ENCODE measurements at places on chromosomes 5 and 9.
A peak's percentile ranks its signal among the peaks of the same experiment; 100 is the strongest.

GRCh38 chr5:83430130-83431010, 41.2 kb upstream of the VCAN start:
- peak; percentile 54 for DNase-seq

DNA sequence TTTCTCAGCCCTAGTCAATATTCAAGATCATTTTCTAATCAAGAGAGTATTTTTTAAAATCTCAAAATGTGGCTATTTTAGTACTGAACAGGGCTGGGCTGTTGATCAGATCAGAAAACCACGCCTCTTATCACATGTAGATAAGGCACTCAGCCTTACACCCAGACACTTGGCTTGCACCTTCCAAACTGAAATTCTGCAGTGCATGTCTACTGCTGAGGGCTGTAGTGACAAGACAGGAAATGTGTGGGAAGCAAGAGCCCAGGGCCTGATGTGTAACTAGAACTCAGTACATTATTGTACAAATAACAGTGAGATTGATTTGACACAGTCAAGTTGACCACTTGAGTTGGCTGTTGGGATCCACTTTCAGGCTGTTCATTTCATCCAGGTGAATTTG, 48.6 kb downstream of the UBE2QL1 start:
- DNase-seq: peak; percentile 29

DNA sequence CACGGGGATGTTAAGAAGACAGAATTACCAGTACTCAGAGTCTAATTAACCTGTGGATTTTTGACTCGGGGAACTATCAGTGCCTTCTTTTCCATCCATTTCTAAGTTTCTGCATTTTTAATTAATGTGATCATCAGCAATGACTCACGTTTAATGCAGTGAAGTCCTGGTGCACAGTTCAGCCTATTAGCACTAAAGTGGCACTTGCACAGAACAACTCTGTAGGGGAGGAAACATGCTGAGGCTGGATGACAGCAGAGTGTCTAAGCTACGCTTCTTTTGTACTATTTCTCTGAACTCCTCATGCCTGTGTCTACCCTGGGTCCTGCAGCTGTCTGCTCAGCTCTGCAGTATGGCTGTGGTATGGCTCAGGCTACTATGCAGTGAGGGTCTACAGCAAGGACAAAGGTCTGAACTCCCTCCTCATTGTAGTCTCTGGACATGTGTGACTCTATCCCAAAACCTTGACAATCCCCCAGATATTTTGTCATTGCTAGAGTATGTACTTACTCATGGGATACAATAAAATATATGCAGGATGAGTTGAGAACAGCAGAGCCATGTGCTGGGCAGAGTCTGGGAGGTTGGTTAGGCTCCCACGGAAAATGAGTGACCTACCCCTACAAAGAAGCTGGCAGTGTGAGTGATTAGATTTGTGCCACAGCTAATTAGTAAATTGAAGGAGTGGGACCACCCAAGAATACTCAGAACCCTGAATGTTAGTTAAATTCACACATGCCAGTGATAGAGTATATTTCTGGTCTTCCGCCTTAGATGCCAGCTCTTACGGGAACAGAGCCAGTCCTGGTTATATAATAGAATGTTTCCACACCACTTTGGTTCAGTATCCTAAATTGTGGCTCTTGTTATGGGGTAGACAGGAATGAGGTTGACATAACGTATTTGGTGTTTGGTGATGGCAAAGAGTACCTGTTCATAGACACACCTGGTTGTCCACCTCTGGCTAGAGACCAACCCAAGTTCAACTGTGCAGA, 148.0 kb downstream of the GHR start:
- no peak for DNase-seq

GRCh38 chr5:97125125-97125683, 17.2 kb downstream of the LIX1 start:
- no peak for DNase-seq

GRCh38 chr5:103036601-103037000, 83.3 kb downstream of the GIN1 start:
- no peak for DNase-seq

GRCh38 chr5:24693609-24694008, 48.8 kb upstream of the CDH10 start:
- DNase-seq: no peak

DNA sequence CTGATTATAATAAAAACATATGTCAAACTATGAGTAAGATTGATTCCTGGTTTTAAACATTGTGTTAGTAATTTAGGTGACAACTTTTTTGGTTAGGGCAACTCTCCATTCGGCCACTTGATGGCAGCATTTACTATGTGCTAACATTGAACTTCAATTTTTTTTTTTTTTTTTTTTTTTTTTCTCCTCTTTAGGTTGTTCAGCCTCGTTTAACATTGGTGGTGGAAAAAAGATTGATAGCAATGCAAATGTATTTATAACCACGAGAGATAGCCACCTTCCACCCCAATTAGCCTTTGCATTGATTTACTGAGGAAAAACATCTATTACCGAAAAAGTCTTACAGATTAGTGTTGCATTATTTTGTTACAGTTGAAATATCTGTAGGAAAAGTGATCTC, 159.1 kb downstream of the CSNK1G3 start:
- peak; percentile 48 for DNase-seq

GRCh38 chr5:143614831-143615230, 197.1 kb upstream of the HMHB1 start:
- no peak for DNase-seq

GRCh38 chr9:75803130-75803529, 87.3 kb upstream of the PCSK5 start:
- DNase-seq: no peak

GRCh38 chr5:122704247-122705036, 70.4 kb upstream of the SNX2 start:
- no peak for DNase-seq

- DNase-seq: no peak
Observed at GRCh38 chr5:7884491-7885267, 15.7 kb downstream of the MTRR start.

- no peak for DNase-seq
Observed at GRCh38 chr9:121865060-121865459, 213.6 kb downstream of the DAB2IP start.

- no peak for DNase-seq
Observed at GRCh38 chr5:102760815-102761214, 5.7 kb downstream of the PAM start.

- no peak for DNase-seq
Observed at GRCh38 chr5:105885266-105885665, 1785.5 kb downstream of the EFNA5 start.

GRCh38 chr5:83547161-83547560, 75.6 kb downstream of the VCAN start:
- no peak for DNase-seq

DNA sequence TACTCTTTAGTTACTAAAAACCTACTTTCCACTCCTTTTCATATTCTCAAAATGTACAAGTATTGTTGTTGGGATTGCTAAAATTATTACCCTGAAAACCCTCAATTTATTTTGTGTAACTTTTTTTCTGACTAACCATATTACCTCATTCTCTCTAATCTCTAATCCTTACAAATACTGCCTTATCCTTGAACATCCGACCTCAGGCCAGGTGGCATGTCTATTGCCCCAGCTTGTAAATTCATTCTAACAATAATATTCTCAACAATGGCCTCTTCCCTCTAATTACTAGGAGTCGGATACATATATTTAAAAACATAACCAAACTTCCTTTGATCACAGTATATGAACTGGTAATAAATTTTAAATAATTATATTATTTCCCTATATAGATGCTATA, 25.8 kb downstream of the ARL15 start:
- DNase-seq: no peak

DNA sequence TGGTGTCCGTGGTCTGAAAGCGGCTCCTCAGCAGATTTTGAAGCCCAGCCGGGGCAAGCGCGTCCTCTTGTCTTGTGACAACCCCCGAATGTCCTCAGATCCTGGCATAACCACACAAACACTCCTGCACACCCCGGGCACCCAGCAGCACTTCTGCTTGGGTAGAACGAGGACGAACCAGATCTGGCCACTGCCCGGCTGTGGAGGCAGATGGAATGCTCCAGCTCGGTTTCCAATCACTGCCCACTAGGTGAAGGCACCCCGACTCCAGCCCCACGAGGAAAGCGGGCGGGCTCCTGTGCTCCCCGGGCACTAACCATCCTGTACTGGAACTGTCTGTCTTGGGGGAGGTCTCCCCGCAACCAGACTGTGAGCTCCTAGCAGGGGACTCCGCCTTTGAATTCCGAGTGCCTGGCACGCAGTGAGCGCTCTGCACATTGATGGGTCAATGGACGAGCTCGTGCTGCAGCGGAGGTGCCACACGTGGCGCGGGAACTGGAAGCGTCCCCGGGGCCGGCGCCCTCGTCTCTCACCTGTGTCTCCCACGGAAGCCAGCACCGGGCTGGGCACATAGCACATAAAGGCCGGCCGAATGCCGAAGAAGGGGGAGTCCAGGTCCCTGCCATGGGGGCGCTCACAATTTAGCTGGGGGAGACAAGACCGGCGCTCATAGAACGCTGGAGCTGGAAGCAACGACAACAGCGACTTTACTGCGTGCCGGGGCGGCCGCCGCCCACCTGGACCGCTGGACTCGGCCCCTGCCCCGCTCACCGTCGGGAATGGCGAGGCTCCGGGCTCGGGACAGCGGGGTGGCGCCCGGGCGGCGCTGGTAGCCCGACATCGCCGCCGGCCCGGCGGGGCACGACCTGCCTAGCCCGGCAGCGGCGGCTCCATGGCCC, 608 bp downstream of the ENTR1 start:
- DNase-seq: peak; percentile 46

DNA sequence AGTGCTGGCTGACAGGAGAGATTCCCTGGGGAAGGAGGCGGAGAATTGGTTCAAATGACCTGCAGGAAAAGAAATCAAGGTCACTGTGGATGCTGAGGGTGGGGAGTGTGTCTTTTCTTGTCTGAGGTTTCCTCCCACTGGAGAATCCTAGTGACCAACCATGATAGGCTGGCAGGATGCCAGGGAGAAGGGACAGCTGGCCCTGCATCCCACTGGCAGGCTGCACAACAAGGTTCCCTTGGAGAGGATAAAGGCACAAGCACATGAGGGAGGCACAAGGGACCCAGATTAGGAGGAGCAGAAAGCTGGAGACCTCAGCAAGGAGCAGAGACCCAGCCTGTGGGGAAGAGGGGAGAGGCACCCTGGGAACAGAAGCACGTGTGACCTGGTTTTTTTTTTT, 11.4 kb upstream of the ZDHHC12 start:
- no peak for DNase-seq

DNA sequence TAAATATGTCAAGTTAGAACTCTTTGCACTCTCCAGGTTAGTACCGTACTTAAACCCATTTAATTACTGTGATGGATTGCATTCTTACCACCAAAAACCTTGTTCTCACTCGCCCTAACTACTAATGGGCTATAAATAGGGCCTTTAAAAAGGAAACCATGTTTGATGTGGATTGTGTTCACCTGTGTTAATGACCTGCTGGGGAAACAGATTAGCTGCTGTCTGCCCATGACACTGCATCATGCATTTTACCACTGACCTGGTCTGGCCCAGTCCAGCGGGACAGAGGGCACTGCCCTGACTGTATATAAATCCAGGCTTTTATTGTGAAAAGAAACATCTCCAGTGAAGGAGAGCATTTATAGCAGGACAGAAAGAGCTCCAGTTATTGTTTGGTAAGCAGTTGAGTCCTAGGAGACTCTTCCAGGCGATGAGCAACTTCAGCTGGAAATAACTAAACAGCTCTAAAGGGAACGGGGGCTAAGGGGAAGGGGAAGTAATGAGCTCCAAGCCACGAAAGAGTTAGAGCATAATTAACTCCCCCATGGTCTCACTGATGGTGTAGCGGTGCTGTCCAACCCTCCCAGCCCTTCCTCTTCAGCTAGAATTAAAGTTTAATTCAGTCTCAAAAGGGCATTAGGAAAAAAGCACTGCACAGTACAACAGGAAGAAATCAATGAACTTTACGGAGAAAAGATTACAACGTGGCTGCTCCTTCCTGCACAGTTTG, 303.1 kb downstream of the ENC1 start:
- DNase-seq: no peak
